GM13977 (cell line): ENCODE measurements at places on chromosomes 6 and 20.

- no peak for DNase-seq
These were observed 11.4 kb upstream of the IFNGR1 start for GRCh38 chr6:137230547-137230946.

DNA sequence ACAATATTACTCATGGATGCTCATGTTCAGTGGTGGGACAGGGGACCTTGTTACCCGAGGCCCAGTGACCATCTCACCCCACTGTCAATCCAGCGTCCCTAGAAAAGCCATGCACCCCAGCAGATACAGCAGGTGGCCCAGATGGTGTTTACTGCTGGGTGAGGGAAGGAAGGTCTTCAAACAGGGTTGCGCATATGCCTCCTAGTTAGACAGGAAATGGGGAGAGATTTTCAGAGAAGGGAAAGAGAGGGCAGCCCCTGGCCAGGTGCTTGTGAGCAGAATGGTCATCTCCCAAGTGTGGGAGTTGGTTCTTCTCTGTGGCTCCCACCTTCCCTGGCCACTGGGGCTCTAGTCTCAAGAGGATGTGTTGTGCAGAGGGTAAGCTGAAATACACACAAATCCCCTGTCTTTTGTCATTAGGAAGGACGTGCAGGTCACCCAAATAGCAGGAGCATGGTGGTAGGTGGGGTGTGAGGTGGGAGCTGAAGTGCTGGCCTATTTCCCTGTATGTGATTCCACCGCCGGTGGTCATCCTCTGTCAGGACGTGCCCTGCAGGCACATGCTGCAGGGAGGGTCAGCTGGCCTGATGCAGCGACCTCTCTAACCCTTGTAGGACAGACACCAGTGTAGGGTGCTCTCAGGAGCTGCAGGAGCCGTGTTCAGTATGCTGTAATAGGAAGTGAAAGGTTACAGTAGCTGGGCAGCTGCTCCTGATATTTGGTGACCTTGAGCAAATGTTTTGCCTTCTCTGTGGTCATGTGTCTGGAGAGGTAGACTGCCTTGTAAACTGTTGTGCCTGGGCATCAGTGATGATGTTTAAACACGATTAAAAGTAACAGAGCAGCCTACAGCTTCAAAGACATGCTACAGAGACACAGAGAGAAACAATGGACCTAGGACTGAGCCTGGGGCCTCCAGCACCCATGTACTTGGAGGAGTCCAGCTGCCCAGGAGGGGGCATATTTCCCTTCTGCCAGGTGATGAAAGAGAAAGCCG, 3.2 kb upstream of the CST3 start:
- no peak for DNase-seq

GRCh38 chr6:144352331-144352730, 67.2 kb downstream of the UTRN start:
- DNase-seq, result no peak

GRCh38 chr6:156437121-156437879, 339.9 kb upstream of the ARID1B start:
- no peak for DNase-seq

DNA sequence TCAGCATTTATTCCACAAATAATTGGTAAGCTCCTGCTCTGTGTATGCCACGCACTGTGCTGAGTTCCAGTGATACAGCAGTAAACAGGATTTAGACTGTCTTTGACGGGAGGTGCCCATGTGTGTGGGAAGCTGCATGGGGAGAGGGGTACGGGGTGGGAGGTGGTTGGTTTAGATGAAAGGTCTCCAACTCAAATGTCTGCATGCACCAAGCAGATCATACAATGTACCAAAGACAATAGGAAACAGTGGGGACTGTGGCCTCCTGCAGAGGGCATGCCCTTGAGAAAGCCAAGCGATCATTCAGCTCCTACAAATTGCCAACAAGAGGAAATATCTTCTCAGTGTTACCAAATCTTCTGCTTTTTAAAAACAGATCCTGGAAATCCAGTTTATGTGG, 36.1 kb downstream of the SLC22A2 start:
- DNase-seq, result no peak

- peak; percentile 62 for DNase-seq
These were observed 496 bp downstream of the GRM4 start for GRCh38 chr6:34145161-34146020.

DNA sequence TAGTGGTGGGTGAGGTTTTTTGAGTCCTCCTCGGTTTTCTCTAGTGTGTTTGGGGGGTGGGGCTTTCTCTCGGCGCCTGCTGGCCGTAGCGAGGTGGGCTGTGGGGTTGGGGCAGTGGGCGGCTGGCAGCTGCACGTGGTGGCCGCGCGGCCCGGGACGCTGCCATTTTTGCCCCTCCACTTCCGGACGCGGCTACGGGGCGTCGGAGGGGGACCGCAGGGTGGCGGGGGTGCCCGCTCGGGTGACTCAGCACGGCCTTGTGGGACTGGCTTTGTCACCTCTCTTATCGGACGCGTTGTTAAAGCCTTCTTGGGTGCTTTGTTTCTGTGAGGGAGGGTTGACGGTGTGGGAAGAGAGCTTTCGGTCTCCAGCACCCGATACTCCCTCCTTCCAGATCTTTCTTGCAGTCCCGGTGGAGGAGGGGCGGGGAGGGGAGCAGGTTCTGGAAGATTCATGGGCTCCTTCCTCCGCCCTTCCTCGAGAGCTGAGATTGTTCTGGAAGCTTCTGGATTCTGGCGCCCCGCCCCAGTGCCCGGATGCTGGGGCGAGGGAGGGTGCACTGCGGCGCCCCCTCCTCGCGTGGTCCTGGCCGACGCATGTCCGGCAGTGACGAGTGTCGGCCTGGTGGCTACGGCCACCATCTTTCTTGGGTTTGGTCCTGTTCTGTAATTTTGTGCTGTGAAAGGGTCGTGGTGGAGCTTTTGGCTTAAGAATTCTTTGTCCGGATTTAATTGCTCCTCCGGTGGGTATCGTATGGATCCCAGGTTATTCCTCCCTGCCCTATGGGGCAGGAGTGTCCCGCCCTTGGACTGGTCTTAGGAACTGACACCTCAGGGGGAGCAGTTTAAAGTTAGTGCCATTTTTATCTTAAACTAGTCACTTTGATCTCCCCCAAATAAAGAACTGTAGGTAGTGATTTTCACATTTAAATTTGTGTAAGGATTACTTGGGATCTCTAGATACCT, 719 bp downstream of the HSP90AB1 start:
- no peak for DNase-seq

- DNase-seq, result no peak
These were observed 115.2 kb downstream of the CEBPB start for GRCh38 chr20:50305636-50306477.
